Naive thymus-derived CD4-positive, alpha-beta T cell (primary cell): ENCODE measurements at places on chromosomes 12 and 14.

DNA sequence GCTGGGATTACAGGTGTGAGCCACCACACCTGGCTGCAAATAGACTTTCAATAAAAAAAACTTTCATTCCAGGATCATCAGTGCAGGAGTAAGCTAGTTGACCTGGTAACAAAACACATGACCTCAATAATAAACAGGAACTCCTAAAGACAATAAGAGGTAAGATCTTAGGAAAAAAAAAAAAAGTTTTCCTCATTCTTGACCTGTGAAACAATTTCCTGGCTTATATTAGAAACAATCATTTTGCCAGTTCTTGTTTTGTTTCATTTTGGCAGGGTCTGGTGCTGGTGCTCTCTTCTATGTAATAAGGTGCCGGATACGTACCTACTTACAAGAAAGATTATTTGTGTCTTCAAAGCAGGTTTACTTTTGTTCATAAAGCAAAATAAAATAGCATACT is 90.6 kb upstream of the AMN1 start:
- H3K4me1 ChIP-seq: no peaks in the 10 kb centered on the region
- DNase-seq: no peak
- no peaks in the 10 kb centered on the region for H3K36me3 ChIP-seq
- no peak overlapping the region for H3K27ac ChIP-seq

DNA sequence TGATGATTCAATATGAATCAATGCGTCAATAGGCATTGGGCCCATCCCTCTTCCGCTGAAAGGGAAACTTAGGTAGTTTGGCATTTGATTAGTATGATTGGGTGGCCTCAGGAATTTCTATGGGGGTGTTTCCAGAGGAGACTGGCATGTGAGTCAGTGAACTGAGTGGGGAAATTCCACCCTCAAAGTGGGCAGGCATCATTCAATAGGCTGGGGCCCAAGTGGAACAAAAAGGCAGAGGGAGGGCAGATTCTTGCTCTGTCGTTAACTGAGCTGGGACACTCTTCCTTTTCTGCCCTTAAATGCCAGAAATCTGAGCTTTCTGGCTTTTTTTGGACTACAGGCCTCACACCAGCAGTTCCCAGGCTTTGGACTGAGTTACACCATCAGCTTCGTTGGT is 373.5 kb downstream of the RPS29 start:
- no peaks in the 10 kb centered on the region for H3K36me3 ChIP-seq
- H3K27me3 ChIP-seq: no peaks in the 10 kb centered on the region
- H3K4me1 ChIP-seq: no peaks in the 10 kb centered on the region
- H3K4me3 ChIP-seq: no peak overlapping the region

GRCh38 chr14:89915114-89915878 is 39.2 kb downstream of the EFCAB11 start:
- peak; percentile 39 for DNase-seq
- no peaks in the 10 kb centered on the region for H3K27me3 ChIP-seq
- peaks cover 4% of the 10 kb centered on the region for H3K4me1 ChIP-seq
- no peak overlapping the region for H3K4me3 ChIP-seq
- no peak overlapping the region for H3K27ac ChIP-seq

- no peak overlapping the region for H3K27ac ChIP-seq
- peaks cover 19% of the 10 kb centered on the region for H3K4me1 ChIP-seq
- DNase-seq: no peak
- no peak overlapping the region for H3K4me3 ChIP-seq
These were observed 52.1 kb downstream of the LGMN start for GRCh38 chr14:92696366-92696765.

DNA sequence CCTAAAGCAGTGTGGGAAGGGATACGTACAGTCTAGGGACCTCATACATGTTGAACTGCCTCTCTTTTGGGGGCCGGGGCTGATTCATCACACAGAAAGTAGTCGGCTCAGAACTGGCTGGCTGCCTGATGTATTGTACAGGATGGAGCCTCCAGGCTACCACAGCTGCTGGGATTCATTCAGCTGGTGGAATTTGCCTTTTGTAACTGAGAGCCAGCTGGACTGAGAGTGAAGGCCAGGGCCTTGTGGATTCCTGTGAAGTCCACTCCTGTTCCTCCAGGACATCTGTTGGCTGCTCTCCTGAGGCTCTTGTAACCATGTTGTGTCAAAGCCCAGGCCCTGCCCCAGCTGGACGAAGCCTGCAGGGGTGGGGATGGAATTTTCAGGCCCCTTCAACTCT is 116.3 kb upstream of the PRICKLE1 start:
- no peak overlapping the region for H3K4me3 ChIP-seq
- H3K4me1 ChIP-seq: no peaks in the 10 kb centered on the region
- no peak for DNase-seq

GRCh38 chr12:41530441-41530840 is 342.3 kb downstream of the PDZRN4 start:
- no peaks in the 10 kb centered on the region for H3K36me3 ChIP-seq
- DNase-seq: no peak
- no peak overlapping the region for H3K27ac ChIP-seq
- H3K4me3 ChIP-seq: no peak overlapping the region
- H3K27me3 ChIP-seq: no peaks in the 10 kb centered on the region
- no peaks in the 10 kb centered on the region for H3K4me1 ChIP-seq

DNA sequence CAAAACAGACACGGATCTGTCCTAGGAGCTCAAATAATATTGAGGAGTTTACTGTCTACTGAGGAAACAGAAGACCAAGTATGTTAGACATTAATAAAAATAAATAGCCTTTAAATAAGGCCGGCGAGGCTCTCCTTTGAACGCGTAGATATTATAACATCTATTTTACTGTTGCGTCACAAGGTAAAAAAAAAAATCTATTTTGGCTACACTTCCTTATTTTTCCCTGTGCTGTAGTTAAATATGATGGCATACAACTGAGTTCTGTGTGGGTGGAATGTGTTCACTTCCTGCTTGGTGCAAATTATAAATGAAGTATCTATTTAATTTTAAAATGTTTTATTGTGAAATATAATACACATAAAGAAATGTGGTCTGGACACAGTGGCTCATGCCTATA is 17.2 kb upstream of the RAD52 start:
- DNase-seq: no peak
- H3K27me3 ChIP-seq: no peaks in the 10 kb centered on the region
- H3K36me3 ChIP-seq: no peaks in the 10 kb centered on the region
- no peaks in the 10 kb centered on the region for H3K4me1 ChIP-seq
- H3K4me3 ChIP-seq: no peak overlapping the region
- no peak overlapping the region for H3K27ac ChIP-seq

- peak; percentile 21 for DNase-seq
- peaks cover 13% of the 10 kb centered on the region for H3K27me3 ChIP-seq
- no peak within 1 kb of the TSS for H3K27ac ChIP-seq
- H3K4me3 ChIP-seq: peak within 1 kb of the TSS; percentile 27
- H3K4me1 ChIP-seq: peaks cover 4% of the 10 kb centered on the region
These were observed at the start of gene CLEC14A for GRCh38 chr14:38255673-38256532. Gene CLEC14A, minus strand, starts transcription at chr14:38256093. Its CDS starts 71 bp downstream, at chr14:38256022.

DNA sequence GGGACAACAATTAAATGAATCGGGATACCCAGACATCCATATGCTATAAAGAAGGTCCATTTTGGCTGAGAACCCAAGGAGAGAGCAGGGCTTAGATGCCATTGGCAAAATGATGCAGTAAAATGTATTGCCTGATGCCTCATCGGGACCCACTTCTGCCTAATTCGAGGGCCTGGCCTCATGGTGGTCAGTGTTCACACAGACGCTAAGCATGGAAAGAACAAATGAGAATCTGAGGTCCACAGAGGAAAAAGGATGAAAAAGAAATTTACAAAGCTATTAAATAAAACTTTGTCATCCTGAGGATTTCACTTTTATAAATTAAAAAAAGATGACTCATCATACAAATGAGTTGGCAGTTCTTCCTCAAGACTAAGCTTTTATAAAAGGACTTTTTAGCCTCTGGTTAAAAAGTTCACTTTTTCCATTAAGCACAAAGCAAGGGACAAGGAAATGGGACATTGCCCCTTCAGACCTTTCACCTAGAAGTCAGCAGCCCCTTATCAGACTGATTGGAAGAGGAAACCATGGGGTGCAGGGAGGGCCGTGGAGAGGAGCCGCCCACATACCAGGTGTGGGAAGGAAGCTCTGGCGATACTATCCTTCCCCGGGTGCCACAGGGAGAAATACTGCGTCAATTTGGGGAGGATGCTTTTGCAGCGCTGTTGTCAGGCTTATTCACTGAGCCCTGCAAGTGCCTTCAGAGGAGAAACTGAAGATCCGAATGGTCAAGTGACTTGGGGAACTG is 176.0 kb downstream of the EGLN3 start:
- H3K27me3 ChIP-seq: no peaks in the 10 kb centered on the region
- no peaks in the 10 kb centered on the region for H3K4me1 ChIP-seq
- H3K27ac ChIP-seq: no peak overlapping the region
- H3K4me3 ChIP-seq: no peak overlapping the region
- DNase-seq: no peak
- no peaks in the 10 kb centered on the region for H3K36me3 ChIP-seq

DNA sequence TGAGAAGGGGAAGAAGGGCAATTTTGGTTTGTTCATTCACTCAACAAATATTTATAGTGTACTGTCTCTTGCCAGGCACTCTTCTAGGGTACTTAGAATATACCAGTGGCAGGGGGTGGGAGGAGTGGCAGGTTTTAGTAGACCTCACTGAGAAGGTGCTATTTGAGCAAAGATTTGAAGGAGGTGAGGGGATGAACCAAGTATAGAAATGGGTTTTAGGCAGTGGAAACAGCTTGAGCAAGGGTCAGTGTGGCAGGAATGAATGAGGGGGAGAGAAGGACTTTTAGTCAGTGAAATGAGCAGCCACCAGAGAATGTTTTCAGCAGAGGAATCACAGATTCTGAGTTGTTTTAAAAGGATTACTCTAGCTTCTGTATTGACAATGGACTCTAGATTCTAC is 2.3 kb downstream of the PRIM1 start:
- DNase-seq: no peak
- H3K4me3 ChIP-seq: no peak overlapping the region
- no peaks in the 10 kb centered on the region for H3K27me3 ChIP-seq
- no peak overlapping the region for H3K27ac ChIP-seq
- peaks cover 3% of the 10 kb centered on the region for H3K4me1 ChIP-seq

DNA sequence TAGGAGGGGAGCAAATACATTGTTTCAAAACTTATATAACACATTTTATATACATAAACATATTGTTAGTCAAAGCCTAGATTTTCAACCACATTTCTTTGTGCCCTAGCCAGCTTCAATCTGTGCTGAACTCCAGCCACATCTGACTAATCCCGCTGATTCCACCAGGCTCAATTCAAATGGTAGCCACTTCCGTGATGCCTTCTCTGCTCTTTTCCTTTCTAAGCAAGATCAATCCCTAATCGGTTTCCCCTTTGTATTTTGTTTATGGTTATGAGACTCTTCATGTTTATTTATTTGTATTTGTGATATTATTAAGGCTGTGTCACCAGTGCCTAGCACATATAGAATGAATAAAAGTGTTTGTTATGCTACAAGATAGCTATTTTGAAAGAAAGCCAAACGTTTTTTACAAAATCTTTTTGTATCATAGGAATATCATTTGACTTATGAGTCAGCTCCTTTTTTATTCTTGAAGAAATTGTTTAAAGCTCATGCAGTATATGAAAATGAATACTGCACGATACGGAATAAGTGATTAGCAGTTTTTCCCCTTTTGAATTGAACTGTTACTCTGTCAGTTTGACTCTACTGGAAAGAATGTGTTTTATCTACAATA is 110.2 kb downstream of the PLEKHA5 start:
- DNase-seq: no peak
- H3K27ac ChIP-seq: no peak overlapping the region
- no peaks in the 10 kb centered on the region for H3K27me3 ChIP-seq
- H3K4me3 ChIP-seq: no peak overlapping the region
- H3K4me1 ChIP-seq: peaks cover 3% of the 10 kb centered on the region
- no peaks in the 10 kb centered on the region for H3K36me3 ChIP-seq

DNA sequence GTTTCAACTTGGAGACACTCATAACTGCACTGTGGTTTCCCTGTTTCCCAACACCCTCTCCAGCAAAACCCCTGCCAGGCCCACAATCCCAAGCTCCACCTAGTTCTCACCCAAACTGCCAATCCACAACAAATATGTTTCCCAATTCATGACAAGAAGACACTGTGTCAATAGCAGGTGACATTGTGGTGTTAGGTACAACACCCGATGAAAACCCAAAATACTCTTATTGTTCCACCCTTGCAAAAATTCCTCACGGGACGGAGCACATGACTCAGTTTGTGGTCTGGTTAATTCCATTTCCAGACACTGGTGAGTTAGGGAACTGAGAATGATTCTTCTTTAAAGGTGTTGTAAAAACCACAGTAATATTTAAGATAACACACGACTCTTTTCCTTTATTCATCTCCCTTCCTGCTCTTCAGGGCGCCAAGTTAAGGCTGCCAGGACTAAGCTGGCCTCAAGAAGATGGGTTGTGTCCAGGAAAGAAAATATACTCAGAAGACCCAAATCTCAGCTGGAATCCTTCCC is 735.5 kb downstream of the MED13L start:
- no peak overlapping the region for H3K4me3 ChIP-seq
- H3K27me3 ChIP-seq: no peaks in the 10 kb centered on the region
- no peak overlapping the region for H3K27ac ChIP-seq
- H3K4me1 ChIP-seq: no peaks in the 10 kb centered on the region

DNA sequence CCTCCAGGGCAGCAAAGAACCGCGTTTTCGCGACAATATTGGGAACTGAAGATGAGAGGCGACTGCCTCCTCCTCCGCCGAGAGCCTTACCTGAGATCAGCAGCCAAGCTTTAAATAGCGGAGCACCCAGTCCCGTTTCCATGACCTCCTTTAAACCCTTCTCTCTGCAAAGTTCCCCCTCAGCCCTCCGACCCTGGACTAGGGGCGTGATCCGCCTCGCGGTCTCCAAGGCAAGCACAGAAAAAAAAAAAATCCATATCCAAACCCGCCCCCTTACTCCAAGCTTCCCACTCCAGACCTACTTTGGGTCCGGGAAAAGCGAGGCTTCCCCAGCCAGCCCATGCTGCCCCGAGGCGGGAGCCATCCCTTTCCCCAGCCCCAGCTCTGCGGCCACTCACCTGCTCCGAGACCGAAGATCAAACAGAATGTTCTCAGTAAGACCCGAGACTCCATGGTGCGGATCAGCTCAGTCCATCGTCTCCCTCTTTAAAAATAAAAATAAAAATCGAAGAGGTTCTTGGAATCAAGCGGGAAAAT is 630 bp downstream of the NELL2 start:
- H3K27ac ChIP-seq: peak overlapping the region; percentile 78
- peak; percentile 10 for DNase-seq
- no peaks in the 10 kb centered on the region for H3K27me3 ChIP-seq
- peaks cover 7% of the 10 kb centered on the region for H3K4me1 ChIP-seq

DNA sequence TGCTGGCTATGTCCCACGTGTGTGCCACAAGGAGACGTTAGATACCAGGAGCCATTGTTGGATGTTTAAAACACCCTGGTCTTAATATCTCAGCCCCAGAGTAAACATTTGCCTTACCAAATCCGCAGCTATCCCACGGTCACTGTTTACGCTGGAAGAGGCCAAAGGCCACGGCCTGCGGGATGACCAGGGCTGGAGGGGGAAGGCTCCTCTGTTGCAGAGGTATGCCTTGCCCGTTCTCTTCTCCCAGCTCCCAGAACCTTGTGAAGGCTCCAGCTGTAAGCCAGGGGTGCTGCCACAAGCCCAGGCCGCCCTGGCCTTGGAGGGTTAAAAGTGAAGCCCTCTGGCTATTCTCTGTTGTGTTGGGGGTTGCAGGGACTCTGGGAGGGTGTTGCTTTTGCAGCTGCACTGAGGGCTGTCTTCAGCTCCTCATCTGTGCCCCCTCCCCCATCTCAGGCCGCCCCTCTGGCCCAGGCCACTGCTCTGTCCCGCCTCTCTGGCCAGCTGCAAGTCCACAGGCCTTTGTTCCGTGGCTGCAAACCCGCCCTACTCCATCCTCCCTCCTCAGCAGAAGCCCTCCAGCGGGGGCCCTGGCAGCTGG is 2.5 kb downstream of the PLEKHG3 start:
- no peak for DNase-seq
- peaks cover 3% of the 10 kb centered on the region for H3K27me3 ChIP-seq
- H3K4me1 ChIP-seq: peaks cover 28% of the 10 kb centered on the region
- H3K27ac ChIP-seq: no peak overlapping the region
- H3K36me3 ChIP-seq: no peaks in the 10 kb centered on the region
- H3K4me3 ChIP-seq: no peak overlapping the region
